ENCODE measurements at places on chromosomes 2 and 18. TPM values are rescaled to one million over a fixed set of nuclear protein-coding genes. Genes with fewer than 3 reads are reported as not detected.

Gene OSR1
- total RNA-seq: not detected

Gene EMILIN2
- 19.2 TPM for total RNA-seq

Gene TACR1
- total RNA-seq: not detected

Gene AMER3
- total RNA-seq: not detected

Gene UGT1A1
- not detected for total RNA-seq

Gene ATP9B
- total RNA-seq: 95.2 TPM

Gene RAX
- not detected for total RNA-seq

Gene FZD7
- total RNA-seq: 0.51 TPM

Gene ZNF513
- total RNA-seq: 26.5 TPM

Gene CHST10
- 3.4 TPM for total RNA-seq

Gene PPM1B
- total RNA-seq: 75.1 TPM

DNA sequence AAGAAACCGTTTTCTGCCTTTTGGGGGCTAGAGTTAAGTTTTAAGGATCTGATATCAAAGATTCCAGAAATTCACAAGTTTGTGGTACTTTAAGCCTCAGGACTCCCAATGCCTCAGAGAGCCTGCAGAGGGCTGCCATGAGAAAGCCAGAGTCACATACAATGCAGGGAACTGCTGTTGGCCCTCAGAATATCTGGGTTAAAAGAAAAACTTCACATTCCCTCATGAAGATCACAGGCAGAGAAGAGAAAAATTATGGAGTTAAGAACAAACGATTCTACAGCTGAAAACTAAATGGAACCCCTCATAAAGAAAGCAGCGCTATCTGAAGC, 39.5 kb downstream of the HDAC4 start:
- DNase-seq: no peak

DNA sequence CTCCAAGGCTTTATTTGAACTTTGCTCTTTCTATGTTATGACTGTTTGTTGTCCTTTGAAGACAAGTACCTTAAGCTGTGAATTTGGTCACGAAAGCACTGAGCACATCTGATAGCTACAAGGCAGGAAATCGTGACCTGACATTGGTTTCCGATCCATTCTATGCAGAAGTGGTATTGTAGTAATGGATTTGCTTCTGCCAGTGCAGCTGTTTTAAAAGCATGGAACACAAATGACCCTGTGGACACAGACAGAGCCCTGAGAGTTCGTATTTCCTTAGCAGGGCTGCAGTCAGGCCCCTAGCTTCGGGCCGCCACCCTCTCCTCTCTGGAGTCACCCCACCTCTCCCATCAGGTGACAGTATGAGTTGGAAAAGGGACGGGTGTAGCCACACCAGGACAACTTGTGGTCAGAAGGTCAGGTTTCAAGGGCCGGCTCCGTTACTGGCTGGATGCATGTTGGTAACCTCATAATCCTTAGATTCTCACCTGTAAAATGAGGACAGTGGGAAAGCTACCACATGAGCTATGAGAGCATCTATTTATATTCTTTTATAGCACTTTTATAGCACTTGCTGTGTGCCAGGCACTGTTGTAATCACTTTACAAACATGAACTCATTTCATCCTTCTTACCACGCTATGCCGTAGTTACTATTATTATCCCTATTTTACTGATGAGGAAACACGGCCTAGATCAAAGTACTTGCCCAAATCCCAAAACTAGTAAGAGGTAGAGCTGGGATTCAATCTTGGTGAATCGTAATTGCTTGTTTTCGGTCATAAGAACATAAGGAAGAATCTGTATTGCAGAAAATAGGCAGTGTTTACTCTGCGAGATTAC, 70.2 kb downstream of the SPATS2L start:
- peak; percentile 33 for DNase-seq

DNA sequence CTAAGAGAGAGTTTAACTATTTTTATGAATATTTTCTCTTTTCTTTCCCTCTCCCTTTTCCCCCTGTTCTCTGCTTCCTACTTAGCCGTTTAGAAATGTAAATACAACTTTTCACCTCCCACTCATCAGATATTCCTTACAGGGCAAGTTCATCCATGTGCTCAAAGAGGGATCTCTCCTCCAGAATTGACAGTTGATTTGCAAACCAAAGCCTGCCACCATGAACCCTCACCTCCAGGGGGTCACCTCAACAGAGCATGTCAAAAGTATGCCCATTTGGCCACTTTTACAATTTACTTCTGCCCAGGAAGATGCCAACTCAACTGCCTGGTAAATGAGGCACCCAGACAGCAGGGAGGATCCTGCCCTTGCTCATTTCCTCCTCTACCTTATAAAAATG, 149.2 kb upstream of the GYPC start:
- no peak for DNase-seq

GRCh38 chr2:3703236-3703756, at the start of gene DCDC2C:
Gene DCDC2C, plus strand, starts transcription at chr2:3703575. Its CDS starts 177 bp downstream, at chr2:3703752.
- no peak for DNase-seq

GRCh38 chr2:132662732-132663131, 7.3 kb downstream of the LYPD1 start:
- no peak for DNase-seq

GRCh38 chr2:215660687-215661086, 224.8 kb upstream of the FN1 start:
- no peak for DNase-seq

DNA sequence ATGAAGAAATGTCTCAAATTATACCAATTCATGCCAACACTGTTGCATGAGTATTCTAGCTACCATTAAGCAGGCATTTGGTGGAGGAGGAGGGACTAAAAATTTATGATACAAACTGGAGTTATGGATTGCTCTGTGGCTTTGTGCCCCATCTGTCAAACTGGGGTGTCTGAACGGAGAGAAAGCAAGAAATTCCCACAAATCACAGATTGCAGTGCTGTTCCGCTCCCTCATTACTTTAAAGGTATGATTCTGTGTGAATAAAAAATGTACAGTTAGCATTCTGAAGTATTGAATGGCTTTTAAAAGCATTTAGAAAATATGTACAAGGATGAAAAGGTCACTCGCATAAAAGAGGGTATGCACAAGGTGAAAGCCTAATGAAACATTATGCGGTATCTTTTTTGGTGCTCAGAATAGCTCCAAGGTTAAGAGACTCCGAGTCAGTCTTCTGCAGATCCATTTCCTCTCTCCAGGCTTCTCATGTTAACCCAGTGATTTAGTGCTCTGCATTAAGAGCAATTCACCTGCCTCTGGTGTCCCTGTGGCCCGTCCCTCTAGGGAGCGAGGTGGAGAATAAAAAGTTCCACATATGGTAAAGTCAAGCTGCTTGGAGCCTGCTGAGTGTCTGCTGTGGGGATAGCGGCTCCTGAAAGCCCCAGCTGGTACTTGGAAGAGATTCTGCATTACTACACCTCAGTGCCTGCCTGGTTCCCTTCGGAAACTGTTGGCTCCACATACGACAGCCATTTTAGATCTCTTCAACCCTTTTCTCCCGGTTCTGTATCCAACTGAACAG, 184.2 kb downstream of the ZNF521 start:
- no peak for DNase-seq

- no peak for DNase-seq
Observed at GRCh38 chr2:133607679-133608078, 39.4 kb upstream of the NCKAP5 start.

DNA sequence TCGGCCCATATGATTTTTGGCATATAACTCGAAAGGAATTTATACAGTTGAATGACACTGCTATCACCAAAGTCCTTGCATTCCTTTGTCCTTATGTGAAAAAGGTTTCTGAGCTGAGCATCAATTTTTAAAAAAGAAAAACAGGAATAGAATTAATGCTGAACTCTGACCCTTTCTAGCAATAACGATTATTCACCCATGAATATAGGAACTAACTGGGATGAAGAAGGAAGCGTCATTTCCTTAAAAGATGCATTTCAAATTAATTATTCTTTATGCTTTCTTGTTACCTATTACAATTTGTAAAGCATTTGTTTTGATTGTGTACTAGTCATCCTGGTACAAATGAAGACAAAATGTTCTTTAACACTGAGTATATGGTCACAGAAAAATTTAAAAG, 19.3 kb downstream of the TMEM247 start:
- no peak for DNase-seq

DNA sequence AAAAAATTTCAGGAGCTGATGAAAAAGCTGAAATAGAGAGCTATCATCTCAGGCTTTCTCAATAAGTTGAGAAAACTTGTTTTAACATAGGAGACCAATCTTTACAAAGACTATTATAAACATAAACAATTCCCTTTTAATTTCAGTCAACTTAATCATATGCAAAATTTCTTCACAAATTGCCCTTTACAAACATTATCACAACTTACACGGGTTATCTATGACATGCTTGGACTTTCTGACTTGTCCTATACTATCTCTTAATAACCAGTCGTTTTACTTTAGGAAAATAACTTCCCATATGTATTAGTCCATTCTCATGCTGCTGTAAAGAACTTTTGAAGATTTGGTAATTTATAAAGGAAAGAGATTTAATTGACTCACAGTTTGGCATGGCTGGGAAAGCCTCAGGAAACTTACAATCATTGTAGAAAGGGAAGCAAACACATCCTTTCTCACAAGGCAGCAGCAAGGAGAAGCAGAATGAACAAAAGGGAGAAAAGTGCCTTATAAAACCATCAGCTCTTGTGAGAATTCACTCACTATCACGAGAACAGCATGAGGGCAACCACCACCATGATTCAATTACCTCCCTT, 1583.7 kb upstream of the CELF4 start:
- DNase-seq: no peak

DNA sequence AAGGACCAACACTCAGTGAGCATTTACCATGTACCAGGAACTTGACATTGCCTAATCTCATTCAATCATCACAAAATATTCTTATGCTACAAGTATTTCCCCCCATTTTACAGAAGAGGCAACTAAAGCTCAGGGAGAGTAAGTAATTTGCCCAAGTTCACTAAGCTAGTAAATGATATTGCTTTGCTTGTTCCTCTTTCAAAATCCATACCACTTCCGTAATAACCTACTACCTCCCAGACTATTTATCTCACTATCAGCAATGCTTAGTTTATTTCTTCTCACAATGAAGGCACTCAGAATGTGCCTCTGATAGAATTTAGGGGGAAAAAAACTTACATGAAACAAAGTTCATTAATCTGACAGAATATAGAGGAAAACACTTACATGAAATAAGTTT, 1070.9 kb upstream of the FANCL start:
- no peak for DNase-seq

GRCh38 chr2:123073956-123074355, 951.1 kb upstream of the CNTNAP5 start:
- no peak for DNase-seq

- DNase-seq: no peak
Observed at GRCh38 chr2:123061534-123061933, 963.6 kb upstream of the CNTNAP5 start.

DNA sequence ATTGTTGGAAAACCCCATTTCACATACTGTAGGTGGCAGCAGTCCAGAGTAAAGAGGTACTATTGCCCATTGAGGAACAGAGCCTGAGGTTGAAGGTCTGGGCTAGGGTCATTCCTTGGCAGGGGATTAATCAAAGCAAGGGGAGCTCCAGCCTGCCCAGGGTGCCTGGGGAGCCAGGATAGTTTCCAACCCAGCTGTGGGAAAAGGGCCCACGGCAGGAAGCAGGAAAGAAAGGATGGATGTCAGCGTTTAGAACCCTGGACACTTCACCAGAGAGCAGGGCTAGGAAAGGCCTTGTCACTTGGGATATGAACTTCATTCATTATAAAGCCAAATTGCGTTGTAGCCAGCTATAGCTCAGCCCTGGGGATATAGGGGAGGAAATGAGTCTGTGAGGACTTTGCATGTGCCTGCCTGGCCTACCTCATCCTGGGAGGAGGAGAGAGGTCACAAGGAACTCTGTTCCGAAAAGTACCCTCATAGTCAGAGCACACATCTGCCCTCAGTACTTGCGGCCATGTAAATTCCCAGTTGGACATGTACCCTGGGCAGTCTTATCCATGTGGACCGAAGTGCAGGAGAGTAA, 140.2 kb upstream of the COPS8 start:
- DNase-seq: no peak

- DNase-seq: no peak
Observed at GRCh38 chr2:20093263-20094141, 42.1 kb upstream of the LAPTM4A start.

- no peak for DNase-seq
Observed at GRCh38 chr2:43230351-43230885, 4.0 kb upstream of the ZFP36L2 start.

- DNase-seq: no peak
Observed at GRCh38 chr2:70626254-70626990, 72.8 kb upstream of the TGFA start.

DNA sequence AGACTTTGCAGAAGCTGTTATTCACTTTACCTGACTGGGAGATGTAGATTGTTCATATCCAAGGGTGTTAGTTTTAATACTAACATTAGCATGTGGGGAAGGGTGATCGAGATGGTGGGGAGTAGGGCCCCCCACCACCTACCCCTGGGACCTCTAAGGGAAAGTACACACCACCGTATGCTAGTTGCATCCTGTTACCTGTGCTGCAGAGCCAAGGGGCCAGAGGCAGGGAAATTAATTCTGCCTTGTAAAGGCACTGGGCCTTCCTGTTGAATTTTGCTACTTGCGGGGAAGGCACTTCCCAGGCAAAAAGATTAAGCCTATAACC, 9.0 kb downstream of the STEAP3 start:
- DNase-seq: no peak

DNA sequence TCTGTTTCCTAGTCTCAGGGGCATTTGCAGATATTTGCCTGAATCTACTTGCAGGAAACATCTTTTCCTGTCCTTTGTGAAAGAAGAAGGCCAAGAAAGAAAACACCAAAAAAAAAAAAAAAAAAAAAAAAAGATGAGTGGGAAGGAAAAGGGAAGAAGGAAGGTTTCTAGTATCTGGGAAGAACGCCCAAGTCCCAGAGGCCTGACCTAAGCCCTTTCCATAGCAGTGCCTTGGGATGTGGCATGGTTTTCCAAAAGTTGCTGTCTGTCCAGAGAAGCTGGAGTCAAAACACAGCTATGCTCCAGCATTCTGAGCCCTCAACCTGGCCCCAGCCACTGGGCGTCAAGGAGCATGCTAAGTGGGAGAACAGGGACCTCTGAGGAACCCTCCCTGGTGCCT, 123.5 kb downstream of the INHBB start:
- no peak for DNase-seq

GRCh38 chr2:236173036-236173728, 5.0 kb upstream of the GBX2 start:
- no peak for DNase-seq

DNA sequence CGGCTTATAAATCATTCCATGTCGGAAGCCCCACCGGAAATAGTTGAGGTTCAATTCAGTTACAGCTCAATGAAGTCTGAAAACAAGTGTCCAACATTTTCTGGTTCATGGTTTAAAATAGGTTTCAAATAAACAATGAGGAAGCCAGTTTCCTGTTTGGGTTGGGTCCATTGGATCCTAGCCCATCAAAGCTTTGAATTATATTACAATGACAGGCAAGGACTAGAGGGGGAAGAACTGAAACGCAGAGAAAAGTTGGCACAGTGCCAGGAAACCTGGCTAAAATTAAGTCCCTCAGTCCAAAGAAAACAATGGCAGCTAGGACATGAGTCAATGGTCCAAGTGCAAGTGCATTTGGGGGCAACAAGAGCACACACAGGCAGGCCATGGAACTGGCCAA, 32.0 kb downstream of the SLC14A1 start:
- DNase-seq: no peak

Data from T-cell (primary cell).